ENCODE measurements at places on chromosomes 7 and 10.

- no peak for DNase-seq
Measured at GRCh38 chr7:74625446-74625845, 32.1 kb upstream of the GTF2I start.

- no peak for DNase-seq
Measured at GRCh38 chr7:23618241-23618640, 21.1 kb downstream of the CCDC126 start.

DNA sequence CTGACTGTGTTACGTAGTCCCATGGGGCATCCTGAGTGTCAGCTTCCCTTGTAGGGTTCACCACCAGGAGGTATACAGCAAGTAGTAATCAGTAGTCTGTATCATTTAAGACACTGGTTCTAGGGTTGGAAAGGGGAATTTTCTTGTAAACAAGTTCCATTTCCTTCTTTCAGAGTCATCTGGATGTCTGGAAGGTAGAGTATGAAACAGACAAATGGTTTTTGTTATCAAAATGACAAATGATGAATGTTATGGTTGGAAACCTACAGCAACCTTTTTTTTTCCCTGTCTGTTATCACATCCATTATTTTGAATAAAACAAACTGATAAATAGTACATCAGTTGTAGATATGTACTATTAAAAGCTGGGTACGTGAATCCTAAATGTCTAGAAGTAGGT is 19.1 kb downstream of the SEMA3A start:
- no peak for DNase-seq

- DNase-seq, result no peak
Measured at GRCh38 chr7:11478882-11479281, 353.1 kb downstream of the THSD7A start.

- DNase-seq, result no peak
Measured at GRCh38 chr7:69860486-69860885, 262.2 kb downstream of the AUTS2 start.

DNA sequence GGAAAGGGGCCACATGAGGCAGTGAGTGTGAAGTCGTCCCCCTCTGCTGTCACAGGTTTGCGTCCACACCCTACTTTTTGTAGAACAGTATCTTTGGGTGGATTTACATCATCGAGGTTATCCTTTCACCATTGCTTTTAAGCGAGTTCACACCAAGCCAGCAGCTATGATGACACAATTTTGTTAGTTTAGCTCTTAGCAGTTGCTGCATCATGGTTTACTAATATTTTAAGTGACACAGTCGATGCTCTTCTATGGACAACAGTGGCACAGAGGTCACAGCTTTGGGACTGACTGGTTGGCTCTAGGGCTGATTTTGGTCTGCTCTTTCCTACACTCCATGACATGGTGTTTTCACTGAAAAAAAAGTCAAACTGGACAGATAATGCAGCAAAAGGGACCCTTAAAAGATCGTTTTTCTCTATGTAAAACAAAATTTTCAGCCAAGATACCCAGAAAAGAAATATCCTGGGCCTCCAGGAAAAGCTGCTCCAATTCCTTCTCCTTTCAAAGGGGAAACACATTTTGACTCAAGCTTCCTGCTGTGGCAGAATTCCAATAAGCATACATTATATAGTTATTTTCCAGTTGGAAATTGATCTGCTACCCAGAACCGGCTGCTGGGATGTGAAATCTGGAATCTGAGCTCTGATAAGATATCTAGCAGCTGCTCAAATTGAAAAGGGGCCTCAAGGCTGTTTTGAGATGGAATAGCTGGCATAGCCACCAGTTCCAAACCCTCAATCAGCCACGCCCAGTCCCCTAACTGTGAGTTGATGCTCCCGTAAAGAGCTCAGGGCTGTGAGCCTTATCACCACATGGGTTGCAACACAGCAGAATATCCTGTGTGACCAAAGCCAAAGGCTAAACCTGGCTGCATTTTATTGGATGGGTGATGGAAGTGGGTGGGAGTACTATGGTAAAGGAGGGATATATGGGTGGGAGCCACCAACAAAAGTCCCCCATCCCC is 114.2 kb downstream of the SMURF1 start:
- DNase-seq, result no peak
